Memory B cell (primary cell): ENCODE measurements at places on chromosomes 12 and 14.

GRCh38 chr12:131831635-131832041 is 3.4 kb downstream of the MMP17 start:
- H3K4me3 ChIP-seq, result no peak overlapping the region
- no peak overlapping the region for H3K27ac ChIP-seq
- H3K4me1 ChIP-seq, result peaks cover 12% of the 10 kb centered on the region
- H3K27me3 ChIP-seq, result peaks cover 7% of the 10 kb centered on the region
- H3K36me3 ChIP-seq, result no peaks in the 10 kb centered on the region

GRCh38 chr12:132427999-132428935 is 61.7 kb upstream of the FBRSL1 start:
- no peaks in the 10 kb centered on the region for H3K36me3 ChIP-seq
- no peak for DNase-seq
- no peaks in the 10 kb centered on the region for H3K27me3 ChIP-seq

GRCh38 chr12:116662612-116663144 is 75.2 kb downstream of the SPRING1 start:
- no peak overlapping the region for H3K4me3 ChIP-seq

DNA sequence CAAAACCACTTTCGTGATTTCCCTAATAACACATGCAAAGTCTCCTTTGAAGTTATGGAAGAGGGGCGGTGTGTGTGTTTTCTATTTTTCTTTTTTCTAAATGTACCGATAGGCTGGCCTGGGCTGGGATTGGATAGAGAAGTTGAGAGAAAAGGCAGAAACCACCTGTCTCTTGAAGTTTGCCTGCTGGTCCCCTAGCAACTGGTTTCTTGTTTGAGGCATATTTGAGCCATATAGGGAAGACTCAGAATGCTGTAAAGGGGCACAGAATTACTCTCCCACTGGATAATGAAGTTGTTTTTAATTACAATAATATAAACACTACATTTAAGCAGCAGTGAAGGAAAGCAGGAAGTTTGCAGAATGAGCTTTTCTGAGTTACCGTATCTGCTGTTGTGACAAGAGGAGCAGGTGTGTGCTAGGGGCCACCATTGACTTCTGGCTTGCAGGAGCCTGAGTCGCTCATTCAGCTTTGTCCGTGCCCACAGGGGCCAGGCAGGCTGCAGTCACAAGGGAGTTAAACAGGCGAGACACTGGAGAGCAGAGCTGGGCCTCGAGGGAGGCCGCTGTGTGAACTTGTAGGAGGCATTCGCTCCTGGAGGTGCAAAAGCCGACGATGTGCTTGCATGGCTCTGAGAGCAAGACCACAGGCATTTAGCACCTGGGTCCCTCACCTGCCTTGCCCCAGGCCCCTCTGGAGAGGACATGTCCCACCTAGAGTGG is 173.8 kb upstream of the RGS6 start:
- no peak overlapping the region for H3K4me3 ChIP-seq
- H3K27ac ChIP-seq, result no peak overlapping the region
- H3K27me3 ChIP-seq, result peaks cover 10% of the 10 kb centered on the region
- H3K36me3 ChIP-seq, result no peaks in the 10 kb centered on the region

GRCh38 chr12:44248436-44248835 is 412.6 kb downstream of the TMEM117 start:
- H3K4me3 ChIP-seq, result no peak overlapping the region
- no peak overlapping the region for H3K27ac ChIP-seq
- H3K27me3 ChIP-seq, result no peaks in the 10 kb centered on the region
- H3K36me3 ChIP-seq, result peaks cover 6% of the 10 kb centered on the region
- H3K4me1 ChIP-seq, result no peaks in the 10 kb centered on the region

DNA sequence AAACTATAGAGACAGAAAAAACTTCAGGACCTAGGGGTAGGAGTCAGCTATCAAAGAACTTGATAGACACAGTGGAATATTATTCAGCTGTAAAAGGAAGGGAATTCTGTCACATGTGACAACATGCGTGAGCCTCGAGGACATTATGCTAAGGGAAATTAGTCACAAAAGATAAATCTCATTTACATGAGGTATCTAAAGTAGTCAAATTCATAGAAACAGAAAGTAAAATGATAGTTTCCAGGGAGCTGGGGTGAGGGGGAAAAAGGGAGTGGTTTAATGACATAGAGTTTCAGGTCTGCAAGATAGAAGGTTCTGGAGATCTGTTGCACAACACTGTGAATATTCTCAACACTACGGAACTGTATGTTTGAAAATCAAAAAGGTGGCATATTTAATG is 50.0 kb upstream of the PRIMA1 start:
- H3K27me3 ChIP-seq, result peaks cover 12% of the 10 kb centered on the region
- no peaks in the 10 kb centered on the region for H3K4me1 ChIP-seq
- DNase-seq, result no peak
- H3K27ac ChIP-seq, result no peak overlapping the region

DNA sequence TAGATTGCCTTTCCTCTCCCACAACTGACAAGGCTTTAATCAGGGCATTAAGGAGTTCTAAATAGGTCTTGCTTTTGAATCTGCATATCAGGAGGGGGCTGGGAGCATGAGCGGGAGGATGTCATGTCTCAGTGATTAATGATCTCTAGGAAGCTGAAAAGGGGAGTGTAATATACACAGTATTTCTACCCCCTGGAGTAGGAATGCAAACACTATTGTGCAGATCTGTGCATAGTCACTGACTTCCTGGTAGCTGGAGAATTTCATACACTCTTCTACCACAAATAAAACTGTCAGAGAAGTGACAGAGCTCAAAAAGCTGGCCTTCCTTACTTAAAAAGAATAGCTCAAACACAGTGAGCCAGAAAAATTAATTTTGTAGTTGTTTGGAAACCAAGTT is 65.8 kb downstream of the RIC8B start:
- H3K27me3 ChIP-seq, result no peaks in the 10 kb centered on the region
- H3K36me3 ChIP-seq, result peaks cover 8% of the 10 kb centered on the region
- H3K27ac ChIP-seq, result no peak overlapping the region

- H3K27ac ChIP-seq, result no peak overlapping the region
- H3K36me3 ChIP-seq, result peaks cover 13% of the 10 kb centered on the region
- DNase-seq, result no peak
- H3K4me1 ChIP-seq, result peaks cover 36% of the 10 kb centered on the region
- no peaks in the 10 kb centered on the region for H3K27me3 ChIP-seq
Observed at GRCh38 chr12:70317781-70318180, 48.3 kb upstream of the KCNMB4 start.
